NCI-H510A treated with DMSO at 0.1 percent for 48 hours (cell line): ENCODE measurements at places on chromosomes 11 and 22.

GRCh38 chr11:3195251-3196160 lies 23.1 kb downstream of the MRGPRG start:
- no peak for DNase-seq

- no peak for DNase-seq
Measured at GRCh38 chr11:123562829-123563228, 91.6 kb downstream of the SCN3B start.

- DNase-seq = no peak
Measured at GRCh38 chr11:3046190-3046589, 11.0 kb downstream of the CARS1 start.

DNA sequence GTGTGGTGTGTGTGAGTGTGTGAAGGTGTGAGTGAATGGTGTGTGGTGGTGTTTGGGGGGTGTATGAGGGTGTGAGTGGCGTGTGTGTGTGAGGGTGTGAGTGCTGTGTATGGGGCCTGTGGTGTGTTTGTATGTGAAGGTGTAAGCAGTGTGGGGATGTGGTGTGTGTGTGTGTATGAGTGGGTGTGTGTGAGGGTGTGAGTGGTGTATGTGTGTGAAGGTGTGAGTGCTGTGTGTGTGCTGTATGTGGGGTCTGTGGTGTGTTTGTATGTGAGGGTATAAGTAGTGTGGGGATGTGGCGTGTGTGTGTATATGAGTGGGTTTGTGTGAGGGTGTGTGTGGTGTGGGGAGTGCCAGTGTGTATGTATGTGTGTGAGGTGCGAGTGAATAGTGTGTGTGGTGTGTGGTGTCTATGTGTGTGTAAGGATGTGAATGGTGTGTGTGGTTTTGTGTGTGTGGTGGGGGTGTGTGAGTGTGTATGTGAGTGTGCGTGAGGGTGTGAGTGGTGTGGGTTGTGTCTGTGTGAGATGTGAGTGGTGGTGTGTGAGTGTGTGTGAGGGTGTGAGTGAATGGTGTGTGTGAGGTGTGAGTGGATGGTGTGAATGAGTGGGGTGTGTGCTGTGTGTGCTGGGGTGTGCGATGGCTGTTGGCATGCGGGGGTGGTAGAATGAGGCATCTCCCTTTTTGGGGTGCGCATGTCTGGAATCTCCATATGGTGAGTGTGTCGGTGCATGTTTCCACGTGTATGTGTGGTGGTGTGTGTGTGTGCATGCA lies 22.5 kb upstream of the SHISAL1 start:
- no peak for DNase-seq

DNA sequence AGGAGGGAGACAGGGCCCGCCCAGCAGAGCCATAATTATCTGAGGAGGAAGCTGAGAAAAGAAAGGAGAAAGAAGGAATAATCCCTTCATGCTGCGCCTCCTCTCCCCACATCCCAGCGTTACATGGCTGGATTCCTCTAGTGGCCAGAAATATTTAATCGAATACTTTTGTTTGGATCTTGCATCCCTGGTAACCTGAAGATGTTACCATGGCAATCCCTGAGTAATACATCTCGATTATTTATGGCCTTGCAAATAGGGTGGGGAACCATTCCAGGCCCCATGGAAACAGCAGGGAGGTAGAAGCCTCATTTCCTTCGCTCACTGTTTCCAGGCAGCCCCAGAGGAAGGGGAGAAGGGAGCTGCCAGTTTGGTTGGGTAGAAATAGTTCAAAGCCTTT lies 357.7 kb downstream of the BUD13 start:
- DNase-seq = no peak

DNA sequence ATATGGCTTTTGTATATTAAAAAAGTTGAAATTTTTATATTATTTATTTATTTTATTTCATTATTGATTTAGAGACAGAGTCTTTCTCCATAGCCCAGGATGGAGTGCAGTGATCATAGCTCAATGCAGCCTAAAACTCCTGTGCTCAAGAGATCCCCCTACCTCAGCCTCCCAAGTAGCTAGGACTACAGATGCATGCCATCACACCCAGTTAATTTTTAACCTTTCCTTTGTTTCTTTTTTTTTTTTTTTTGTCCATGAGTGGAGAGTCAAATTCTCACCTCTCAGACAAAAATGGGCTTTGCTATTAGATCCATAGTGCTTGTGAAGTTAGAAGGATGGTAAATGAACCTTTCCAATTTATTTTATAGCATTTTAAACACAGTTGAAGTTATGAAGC lies 182.5 kb downstream of the SOX6 start:
- DNase-seq = no peak

GRCh38 chr11:86990515-86990914 lies 35.3 kb upstream of the FZD4 start:
- DNase-seq = no peak

- DNase-seq = no peak
Measured at GRCh38 chr11:8375460-8375859, 111.8 kb upstream of the LMO1 start.

DNA sequence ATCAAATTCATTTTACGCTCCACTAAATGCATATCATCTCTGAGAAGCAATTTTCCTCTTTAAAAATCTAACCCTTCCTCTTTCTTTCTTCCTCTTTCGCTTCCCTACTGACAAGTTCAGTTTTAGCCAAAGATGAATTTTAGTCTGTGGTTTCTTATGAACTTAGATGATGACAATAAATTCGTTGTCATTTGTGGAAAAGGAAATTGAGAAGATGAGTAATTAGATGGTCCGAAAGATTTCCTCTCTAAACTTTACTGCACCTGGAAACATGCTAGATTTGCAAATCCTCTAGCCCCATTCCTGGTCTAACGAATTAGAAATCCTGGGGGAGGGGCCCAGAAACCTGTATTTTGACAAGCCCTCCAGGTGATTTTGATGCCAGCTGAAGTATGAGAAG lies 855.4 kb upstream of the CHORDC1 start:
- DNase-seq = no peak

DNA sequence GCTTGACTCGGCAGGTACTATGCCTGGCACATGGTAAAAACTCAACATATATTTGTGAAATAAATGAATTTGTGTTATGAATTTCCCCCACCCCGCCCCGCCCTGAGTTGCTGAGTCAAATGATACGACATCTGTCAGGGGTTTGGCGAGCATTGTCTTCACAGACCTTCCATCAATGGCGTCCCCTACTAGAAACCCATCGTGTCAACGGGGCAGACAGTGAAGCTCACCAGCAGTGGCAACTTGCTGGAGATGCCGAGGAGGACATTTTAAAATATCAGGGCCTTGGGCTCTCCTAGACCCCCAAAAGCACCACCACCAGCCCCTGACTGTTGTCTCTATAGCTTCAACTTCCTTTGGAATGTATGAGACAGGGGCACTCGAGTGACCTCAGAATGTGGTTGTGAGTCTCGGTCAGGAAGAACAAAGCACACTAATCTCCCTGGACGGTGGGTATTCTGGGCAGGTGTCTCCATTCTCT lies 761 bp upstream of the NXF1 start:
- DNase-seq = no peak

DNA sequence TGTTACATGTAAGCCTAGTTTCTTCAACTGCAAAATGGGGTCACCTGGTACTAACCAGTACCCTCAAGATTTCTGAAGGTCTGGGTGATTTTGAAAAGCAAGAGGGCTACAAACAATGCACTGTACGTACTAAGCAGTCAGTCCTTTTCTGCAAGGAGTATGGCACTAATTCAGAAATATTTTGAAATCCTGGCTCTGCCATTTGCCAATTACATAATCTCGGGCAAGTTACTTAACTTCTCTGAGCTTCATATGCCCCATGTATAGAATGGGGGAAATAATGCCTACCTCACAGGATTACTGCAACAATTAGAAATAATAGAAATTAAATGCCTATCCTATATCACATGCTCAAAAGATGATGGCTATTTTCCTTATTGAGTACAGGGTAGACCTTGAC lies 60.7 kb upstream of the CCDC89 start:
- no peak for DNase-seq

DNA sequence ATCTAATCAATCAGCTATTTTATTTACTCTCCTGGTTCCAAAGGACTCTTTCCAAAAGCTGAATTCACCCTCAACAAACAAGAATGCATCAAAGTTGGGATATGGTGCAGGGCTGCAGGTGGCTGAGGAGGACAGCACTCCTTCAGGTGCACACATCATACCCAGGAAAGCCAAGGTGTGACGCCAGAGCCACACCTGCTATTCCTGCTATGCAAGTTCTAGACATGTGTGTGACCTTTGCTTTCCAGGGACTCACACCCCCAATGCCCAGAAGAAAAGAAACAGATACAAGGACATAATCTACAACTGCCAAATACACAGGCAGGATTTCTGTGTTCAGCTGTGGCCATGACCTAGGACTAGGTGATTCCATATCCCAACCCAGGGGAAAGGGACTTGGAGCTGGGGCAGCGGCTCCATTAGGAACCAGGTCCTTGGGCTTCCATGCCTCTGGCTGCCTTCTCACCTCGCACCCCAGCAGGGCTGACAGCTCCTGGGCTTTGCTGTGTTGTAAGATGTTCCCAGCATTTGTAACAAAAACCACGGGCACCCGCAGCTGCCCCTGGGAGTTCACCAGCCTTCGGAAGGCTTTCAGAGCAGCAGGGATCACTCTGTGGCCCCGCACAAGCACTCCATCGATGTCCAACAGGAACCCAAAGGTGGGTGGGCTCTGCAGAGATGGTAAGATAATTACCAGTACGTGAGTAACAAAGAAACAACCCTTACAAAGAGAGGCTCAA lies 9.8 kb downstream of the HDHD5 start:
- no peak for DNase-seq

- DNase-seq = no peak
Measured at GRCh38 chr11:2129699-2130366, 9.4 kb downstream of the IGF2 start.

GRCh38 chr11:61602775-61603569 lies 22.1 kb upstream of the SYT7 start:
- DNase-seq = no peak

- DNase-seq = no peak
Measured at GRCh38 chr11:33515347-33515746, 185.3 kb downstream of the C11orf91 start.

- no peak for DNase-seq
Measured at GRCh38 chr11:128568166-128568778, 19.1 kb downstream of the ETS1 start.

GRCh38 chr22:36351921-36352802 lies 35.6 kb downstream of the MYH9 start:
- DNase-seq = no peak

GRCh38 chr22:19599626-19600243 lies 75.5 kb upstream of the CLDN5 start:
- DNase-seq = no peak

DNA sequence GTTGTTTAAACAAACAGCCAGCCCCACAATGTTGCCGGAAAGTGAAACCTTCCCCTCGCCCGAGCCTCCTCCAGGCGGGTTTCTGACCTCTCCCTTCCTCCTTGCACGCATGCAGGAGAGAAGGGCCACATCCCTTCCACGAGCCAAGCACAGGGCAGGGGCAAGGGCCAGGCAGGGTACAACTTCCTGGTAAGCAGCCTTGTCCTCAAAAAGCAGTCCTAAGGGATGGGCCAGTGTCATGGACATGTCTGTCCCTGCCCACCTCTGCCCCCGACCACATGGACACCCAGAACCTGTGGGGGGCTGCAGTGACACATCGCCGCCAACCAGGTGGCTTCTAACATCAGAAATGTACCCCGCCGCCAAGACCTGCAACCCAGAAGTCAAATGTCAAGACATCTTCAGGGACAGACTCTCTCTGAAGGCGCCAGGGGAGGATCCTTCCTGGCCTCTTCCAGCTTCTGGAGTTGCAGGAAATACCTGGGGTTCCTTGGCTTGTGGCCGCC lies 145.3 kb downstream of the CRYBB2 start:
- no peak for DNase-seq

DNA sequence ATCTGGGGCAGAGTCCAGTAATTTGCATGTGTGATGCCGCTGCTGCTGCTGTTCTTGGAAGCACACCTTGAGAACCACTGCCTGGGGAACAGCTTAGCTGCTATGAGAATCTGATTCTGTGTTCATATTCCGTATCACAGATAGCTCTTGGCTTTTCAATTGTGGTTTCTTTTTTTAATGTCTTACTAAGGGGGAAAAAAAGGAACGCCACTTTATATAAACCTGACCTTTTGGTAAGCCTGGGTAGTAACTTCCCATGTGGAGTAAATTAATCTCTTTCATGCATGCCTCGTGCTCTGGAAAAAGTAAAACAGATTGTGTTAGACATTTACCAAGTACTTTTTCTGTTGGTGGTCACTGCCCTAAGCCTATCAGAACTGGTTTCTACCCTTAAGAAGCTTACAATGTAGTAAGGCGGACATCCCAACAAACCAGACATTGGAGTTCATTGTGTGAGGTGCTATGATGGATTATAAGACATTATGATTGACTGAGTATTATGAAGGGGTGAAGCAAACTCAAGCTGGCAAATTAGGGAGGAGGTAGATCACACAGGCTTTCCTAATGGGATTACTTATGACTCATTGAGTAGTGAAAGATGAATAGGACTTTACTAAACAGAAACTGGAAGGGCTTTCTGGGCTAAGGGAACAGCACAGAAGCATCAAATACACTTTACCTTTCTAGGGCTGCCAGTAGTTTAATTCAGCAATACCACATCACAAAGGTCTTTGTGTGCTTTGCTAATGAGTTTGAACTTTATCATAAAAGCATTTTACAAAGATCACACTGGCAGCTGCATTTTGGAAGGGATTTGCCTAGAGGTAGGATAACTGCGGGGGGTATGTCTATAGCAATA lies 64.7 kb downstream of the MAML2 start:
- no peak for DNase-seq

- no peak for DNase-seq
Measured at GRCh38 chr11:16921019-16921418, 93.2 kb downstream of the PLEKHA7 start.

GRCh38 chr11:120615391-120615790 lies 103.8 kb downstream of the GRIK4 start:
- no peak for DNase-seq

DNA sequence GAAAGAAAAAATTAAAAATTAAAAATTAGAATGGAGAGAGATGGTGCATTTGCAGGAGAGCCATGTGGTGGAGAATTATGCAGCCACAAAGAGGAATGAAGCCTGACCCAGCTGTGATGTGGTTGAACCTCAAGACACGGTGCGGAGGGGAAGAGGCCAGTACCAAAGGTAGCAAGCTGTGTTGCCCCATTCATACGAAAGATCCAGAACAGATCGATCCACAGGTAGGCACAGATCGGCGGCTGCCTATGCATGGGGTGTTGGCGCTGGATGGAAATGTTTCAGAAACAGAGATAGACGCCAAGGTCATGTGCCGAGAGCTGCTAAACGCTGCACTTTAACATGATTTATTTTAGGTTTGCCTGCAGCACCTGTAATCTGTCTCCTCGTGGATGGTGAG lies 992.3 kb downstream of the BRD1 start:
- no peak for DNase-seq

DNA sequence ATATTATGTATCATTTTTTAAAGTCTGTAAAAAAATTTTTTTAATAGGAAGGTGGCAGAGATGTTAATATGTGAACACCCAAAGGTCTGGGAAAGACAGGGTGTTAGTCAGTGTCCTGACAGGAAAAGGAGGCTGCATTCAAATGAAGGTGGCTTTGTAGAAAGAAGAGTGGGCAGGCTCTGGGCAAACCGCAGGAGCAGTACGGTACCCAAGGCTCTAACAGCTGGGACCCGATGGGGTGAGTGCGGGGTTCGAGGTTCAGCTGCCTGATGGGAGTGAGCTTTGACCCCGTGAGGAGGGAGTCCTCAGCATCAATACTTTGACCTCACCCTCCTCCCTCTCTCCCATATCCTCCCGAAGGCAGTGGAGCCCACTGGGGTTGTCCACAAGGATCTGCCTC lies 142.5 kb downstream of the C11orf91 start:
- no peak for DNase-seq
